ENCODE measurements at places on chromosomes 7 and 10.

GRCh38 chr7:45911311-45911710, 9.8 kb downstream of the IGFBP3 start:
- DNase-seq = no peak

- peak; percentile 42 for DNase-seq
Observed at GRCh38 chr7:1939434-1940401, 269.6 kb downstream of the ELFN1 start.

GRCh38 chr10:6247041-6247712, 44.4 kb downstream of the PFKFB3 start:
- DNase-seq = no peak

- DNase-seq = no peak
Observed at GRCh38 chr7:101232141-101232850, 5.3 kb downstream of the CLDN15 start.

- DNase-seq = no peak
Observed at GRCh38 chr7:130907439-130907838, 173.4 kb upstream of the KLF14 start.
